ENCODE measurements at places on chromosomes 4 and X. TPM values are rescaled to one million over a fixed set of nuclear protein-coding genes. Genes with fewer than 3 reads are reported as not detected.

The MAGEB2 gene
- not detected for total RNA-seq

The TBX22 gene
- not detected for total RNA-seq

The NXF2 gene
- not detected for total RNA-seq

The HOPX gene
- total RNA-seq, result not detected

The NAT8L gene
- total RNA-seq, result 5.1 TPM

The SULT1B1 gene
- not detected for total RNA-seq

The FRMPD4 gene
- total RNA-seq, result 0.33 TPM

The NSG1 gene
- 46.8 TPM for total RNA-seq

The LINC00632 gene
- 3.3 TPM for total RNA-seq

The PGRMC1 gene
- 65.4 TPM for total RNA-seq

The FOXP3 gene
- 0.15 TPM for total RNA-seq

The CPLX1 gene
- total RNA-seq, result not detected

The PDE5A gene
- total RNA-seq, result 4.7 TPM

The BEX3 gene
- total RNA-seq, result 147 TPM

The GPR173 gene
- total RNA-seq, result 1.8 TPM

The SYN1 gene
- total RNA-seq, result 0.36 TPM

The HMX1 gene
- total RNA-seq, result not detected

The POF1B gene
- not detected for total RNA-seq

The ATRX gene
- 30.0 TPM for total RNA-seq

Measured in melanocyte of skin (primary cell).